Uterus (tissue), 4 donors: ENCODE measurements at places on chromosomes 4 and X.

DNA sequence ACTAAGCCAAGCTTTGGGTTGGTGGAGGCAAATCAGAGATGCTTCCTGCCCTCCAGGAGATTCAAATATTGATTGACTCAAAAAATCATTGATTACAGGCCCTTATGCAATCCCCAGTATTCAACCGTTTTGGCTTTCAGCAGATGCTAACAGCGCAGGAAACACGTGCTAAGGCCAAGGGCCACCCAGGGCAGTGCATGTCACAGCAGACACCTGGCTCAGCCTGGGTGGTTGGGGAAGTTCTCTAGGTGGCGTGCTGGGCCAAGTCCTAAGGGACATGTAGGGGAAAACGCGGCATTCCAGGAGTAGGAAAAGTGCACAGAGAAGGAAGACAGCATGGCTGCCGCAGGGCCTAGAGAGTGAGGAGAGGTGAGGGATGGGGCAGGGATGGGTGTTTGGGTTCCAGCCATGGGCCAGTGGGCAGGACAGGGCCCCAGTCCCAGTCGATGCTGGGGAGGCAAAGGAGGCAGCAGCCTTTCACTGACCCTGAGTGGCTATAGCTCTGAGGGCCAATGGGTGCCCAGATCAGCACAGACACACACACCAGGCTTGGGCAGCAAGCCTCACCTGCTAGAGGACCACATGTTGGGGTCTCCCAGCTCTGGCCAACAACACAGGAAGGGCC lies 239.1 kb downstream of the EVC2 start:
- DNase-seq = no peak

DNA sequence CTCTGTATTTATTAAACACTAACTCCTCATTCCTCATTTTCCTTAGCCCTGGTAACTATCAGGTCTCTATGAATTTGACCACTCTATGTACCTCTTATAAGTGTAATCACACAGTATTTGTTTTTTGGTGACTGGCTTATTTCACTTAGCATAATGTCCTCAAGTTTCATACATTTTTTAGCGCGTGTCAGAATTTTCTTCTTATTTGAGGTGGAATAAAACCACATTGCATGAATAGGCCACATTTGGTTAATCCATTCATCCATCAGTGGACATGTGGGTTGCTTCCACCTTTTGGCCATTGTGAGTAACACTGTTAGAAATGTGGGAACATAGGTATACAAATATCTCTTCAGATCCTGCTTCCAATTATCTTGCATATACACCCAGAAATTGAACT lies 341.2 kb upstream of the BOD1L1 start:
- no peak for DNase-seq

DNA sequence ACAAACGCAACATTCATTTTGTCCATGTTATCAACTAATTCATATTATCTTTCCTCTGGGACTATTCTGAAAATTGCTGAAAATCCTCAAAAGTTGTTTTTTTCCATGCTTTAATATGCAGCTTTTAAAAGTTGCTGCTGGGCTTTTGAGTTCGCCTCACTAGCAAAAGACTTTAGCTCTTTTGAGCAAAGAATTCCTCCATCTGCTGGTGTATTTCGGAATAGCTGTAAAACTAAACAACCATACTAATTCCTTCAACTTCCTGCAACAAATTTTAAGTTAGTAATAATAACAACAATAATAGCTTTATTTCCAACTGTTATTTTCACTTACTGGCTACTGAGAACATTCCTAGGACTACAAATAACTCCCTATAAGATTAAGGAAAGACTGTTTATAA lies 124.5 kb upstream of the PLAC1 start:
- DNase-seq = no peak

- DNase-seq = no peak
These were observed 269.2 kb upstream of the DDX53 start for GRCh38 chrX:22730542-22730941.

- DNase-seq = no peak
These were observed 680.8 kb downstream of the RPA4 start for GRCh38 chrX:97564496-97564895.

GRCh38 chrX:106959901-106960300 lies 39.7 kb downstream of the CLDN2 start:
- DNase-seq = no peak

- no peak for DNase-seq
These were observed 114.0 kb upstream of the VEGFC start for GRCh38 chr4:176906709-176907108.

DNA sequence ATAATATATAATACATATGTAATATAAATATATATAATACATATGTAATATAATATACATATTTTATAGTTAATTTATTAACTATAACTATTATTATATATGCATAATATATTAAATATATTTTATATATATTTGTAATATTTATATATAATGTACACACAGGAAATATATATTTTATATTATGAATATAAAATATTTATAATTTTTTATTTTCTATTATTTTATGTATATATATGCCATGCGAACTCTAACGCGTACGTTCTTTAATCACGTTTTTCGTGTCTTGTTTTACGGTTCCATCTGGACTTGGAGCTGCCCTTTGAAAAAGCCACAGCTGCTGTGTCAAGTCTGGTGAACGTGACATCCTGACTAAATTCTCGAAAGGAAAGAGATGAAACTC lies 332.1 kb downstream of the ASMT start:
- DNase-seq = no peak

DNA sequence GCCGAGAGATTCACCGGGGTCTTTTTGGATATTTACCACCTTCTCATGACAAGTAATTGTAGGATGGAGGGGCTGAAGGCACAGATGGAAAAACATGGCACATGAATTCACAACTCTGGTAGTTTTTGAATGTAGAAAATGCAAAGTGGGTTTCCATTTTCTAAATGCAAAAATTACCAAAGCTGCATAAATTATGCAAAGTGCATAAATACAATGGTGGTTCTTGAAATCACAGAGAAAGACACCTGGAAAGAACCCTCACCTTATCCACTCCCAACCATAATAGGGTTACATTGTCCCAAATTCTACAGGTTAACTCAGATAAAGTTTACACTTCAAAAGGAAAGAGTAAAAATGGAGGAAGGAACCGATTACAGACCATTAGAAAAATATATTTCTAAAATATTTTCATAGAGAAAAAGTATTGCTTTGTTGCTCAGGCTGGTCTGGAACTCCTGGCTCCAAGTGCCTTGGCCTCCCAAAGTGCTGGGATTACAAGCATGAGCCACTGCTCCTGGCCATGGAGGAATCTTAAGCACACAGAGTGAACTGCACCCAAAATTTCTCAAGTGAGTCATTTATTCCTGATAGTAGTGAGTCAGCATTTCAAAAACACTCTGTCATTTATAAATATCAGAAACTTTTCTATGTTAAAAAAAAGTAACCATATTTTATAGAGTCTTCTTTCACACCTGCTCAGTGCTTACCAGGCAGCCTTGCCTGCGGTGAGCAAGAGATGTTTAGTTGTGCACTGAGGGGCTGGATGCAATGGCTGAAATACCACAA lies 101.4 kb downstream of the FIP1L1 start:
- DNase-seq = no peak

DNA sequence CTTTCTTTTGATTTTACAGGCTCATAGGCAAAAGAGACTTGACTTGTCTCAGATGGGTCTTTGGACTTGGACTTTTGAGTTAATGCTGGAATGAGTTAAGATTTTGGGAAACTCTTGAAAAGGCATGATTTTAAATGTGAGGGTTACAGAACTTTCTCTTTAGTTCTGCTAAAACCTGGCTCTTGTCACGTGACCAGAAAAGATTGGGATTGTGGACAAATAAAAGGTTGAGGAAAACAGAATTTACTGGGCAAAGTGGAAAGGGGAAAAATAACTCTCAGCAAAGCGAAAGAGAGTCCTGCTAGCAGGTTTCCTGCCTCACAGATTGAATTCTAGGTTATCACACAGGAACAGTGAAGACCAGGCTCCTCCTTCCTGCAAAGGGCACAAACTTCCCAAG lies 114.0 kb downstream of the SPANXN4 start:
- no peak for DNase-seq

DNA sequence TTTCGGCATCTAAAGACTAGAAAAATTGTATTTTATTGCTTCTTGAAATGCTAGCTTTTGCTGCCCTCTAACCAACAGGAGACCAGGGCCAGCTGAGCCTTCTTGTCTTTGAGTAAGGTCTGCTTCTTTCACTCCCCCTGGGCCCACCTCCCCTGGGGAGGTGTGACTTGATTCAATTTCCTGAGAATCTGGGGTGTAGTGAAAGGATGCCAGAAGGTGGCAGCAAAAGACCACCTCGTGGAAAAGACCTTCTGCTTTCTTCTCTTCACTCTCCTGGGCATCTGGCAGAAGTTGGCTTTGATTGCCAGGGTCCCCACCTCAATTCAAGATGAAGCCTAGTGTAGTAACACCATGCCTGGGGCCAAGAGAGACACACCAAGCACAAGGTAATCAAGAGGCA lies 96.5 kb upstream of the MAOA start:
- peak; percentile 39 for DNase-seq

DNA sequence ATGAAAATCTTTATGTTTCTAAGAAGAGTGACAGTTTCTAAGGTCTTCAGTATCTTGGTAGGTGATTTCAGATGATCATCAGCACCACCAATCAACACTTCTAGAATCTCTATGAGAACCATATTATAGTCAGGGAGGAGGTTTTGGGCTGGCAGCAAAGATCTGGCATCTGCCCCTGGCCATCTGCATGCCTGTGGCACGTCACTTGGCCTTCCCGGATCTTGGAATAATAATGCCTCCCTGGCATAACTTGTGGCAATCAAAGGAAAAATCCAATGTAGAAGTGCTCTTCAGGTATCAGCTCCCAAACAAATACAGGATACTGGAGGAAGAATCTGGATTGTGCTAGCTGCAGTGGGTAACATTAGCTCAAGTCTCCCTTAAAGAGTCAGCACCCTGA lies 57.3 kb downstream of the RASL11B start:
- no peak for DNase-seq

GRCh38 chr4:86967798-86968197 lies 33.0 kb downstream of the AFF1 start:
- no peak for DNase-seq

DNA sequence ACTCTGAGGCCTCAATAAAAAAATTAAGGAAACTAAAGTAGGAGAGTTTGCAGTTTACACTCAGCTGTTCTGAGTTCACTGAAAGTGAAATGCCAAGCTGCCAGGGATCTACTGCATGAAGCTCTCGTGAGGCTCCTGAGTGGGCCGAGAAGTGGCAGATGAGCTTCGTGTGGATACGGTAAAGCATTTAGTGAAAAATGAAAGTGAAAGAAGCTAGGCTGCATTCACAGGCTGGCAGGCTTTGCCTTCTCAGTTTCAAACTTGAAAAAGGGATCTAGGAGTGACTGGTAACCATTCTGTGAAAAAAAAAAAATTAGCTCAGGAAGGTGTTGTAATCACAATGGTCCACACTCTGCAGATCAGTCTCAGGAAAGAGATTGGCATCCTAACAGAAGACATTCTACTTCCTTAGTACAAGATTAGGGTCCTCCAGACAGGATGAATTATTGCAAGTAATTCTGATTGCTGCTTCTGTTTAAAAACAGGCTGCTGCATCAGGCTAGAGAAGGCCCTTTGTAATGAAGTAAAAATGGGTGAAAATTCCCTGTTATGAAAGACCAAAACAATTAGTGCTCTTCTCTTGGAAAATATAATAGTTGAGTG lies 679.9 kb downstream of the RPA4 start:
- peak; percentile 40 for DNase-seq

GRCh38 chr4:105430811-105431210 lies 43.1 kb downstream of the PPA2 start:
- DNase-seq = no peak

- DNase-seq = no peak
These were observed 2.1 kb downstream of the ABHD18 start for GRCh38 chr4:127967141-127967775.

- no peak for DNase-seq
These were observed 98.0 kb upstream of the SORBS2 start for GRCh38 chr4:185909972-185910371.

- no peak for DNase-seq
These were observed 23.5 kb upstream of the GALNT7 start for GRCh38 chr4:173145131-173145530.

GRCh38 chrX:71168134-71168533 lies 23.5 kb downstream of the NLGN3 start:
- no peak for DNase-seq

DNA sequence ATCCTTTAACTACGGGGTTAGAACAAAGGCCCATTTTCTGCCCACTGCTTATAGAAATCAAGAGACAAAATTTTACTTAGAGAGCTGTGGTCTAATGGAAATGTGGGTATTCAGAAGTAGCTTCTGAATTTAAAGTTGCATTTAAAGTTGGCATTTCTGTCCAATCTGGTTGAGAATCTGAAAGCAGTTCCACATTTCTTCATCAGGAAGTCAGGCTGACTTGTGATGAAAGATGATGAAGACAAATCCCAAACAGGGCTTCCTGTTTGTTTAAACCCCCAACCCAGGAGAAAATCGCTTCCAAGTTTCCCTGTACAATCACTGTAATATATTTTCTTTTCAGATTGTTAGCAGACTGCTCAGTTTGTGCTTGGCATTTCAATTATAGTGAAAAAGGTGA lies 345.3 kb downstream of the SPRY1 start:
- no peak for DNase-seq

DNA sequence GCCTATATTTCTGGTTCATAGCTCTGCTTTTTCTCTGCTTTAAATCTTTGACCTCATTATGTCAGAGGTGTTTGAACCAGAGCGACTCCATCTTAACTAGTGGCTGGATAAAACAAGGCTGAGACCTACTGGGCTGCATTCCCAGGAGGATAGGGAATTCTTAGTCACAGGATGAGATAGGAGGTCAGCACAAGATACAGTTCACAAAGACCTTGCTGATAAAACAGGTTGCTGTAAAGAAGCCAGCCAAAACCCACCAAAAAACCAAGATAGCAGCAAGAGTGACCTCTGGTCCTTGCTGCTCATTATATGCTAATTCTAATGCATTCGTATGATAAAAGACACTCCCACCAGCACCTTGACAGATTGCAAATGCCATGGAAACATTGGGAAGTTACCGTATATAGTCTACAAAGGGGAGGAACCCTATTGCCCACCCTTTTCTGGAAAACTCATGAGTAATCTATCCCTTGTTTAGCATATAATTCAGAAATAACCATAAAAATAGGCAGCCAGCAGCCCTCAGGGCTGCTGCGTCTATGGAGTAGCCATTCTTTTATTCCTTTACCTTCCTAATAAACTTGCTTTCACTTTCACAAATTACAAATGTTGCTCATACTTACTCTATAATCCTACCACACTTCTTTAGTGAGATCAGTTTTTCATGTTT lies 193.9 kb downstream of the NAF1 start:
- DNase-seq = no peak

GRCh38 chr4:93132631-93133030 lies 695.9 kb upstream of the ATOH1 start:
- DNase-seq = no peak

DNA sequence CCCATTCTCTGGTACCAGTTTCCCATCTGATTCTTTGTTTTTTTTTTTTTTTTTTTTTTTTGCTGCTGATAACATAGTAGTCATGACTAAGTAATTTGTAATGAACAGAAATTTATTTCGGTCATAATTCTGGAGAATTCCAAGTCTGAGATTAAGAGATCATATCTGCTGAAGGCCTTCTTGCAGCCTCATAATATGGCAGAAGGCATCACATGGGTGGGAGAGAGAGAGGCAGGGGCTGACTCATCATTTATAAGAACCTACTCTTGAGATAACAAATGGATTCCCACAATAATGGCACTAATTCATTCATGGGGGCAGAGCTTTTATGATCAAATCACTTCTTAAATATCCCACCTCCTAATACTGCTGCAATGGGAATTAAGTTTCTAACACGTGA lies 1034.3 kb downstream of the STIM2 start:
- no peak for DNase-seq
